Activated T-cell treated with anti-CD3 and anti-CD28 coated beads, Interleukin-2, amount 50 U/mL, for 72 hours (primary cell): ENCODE measurements at places on chromosomes 7 and 10.

GRCh38 chr7:111364413-111364812 is 197.9 kb downstream of the IMMP2L start:
- DNase-seq, result no peak

GRCh38 chr10:6163364-6164270 is 39.1 kb upstream of the PFKFB3 start:
- peak; percentile 94 for DNase-seq

- no peak for DNase-seq
Observed at GRCh38 chr10:17113346-17113745, 16.3 kb downstream of the CUBN start.

DNA sequence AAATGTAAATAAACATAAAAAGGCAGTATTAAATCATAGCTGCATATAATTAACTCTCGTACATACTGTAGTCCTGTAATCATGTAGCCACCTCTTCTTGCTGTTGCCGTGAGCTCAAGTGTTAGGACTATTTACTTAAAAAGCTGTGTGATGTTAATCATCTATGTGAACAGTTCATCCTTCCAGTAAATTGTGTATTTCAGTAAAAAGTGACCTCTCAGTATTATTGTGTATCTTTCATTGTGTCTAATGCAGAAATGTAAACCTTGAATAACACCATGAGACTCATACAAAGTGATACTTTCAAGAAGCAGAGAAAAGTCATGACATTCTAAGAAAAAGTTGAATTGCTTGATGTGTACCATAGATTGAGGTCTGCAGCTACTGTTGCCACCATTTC is 38.0 kb downstream of the ADD3 start:
- no peak for DNase-seq

DNA sequence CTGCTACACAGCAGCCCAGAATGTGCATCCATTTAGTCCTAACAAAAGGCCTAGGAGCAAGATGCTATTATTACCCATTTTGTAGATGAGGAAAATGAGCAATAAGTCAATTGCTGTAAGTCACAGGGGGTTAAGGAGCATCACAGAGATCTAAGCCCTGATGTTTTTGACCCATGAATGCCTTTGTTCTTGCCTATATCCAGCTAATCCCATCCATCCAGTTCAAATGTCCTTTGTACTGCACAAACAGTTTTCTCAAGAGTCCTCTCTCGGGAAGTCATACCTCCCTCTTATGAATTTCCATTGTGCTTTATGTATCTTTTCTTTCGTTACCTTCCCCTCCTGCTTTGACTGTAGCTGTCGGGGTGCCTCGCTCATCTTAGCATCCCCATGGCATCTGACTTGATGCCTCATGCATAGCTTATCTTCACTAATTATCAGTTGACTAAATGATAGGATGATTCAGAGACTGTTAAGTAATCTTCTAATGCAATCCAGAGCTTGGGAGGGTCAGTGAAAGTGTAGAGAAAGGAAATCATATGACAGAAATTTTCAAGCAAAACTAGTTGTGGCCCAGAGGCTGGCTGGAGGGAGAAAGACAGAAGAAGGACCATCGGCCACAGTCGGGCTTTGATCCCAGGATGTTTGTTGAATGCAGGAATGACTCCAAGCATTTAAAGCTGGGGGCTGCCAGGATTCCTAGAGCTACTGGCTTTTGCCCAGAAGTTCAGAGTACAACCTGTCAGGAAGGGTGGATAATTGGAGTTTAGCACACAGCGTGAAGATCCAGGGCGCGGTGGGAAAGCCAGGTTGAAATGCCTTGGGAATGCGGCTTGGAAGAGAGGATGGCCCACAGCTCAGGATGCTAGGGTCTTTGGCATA is 23.5 kb downstream of the BLVRA start:
- no peak for DNase-seq

- DNase-seq, result no peak
Observed at GRCh38 chr10:5486853-5487235, 12.5 kb downstream of the CALML5 start.

DNA sequence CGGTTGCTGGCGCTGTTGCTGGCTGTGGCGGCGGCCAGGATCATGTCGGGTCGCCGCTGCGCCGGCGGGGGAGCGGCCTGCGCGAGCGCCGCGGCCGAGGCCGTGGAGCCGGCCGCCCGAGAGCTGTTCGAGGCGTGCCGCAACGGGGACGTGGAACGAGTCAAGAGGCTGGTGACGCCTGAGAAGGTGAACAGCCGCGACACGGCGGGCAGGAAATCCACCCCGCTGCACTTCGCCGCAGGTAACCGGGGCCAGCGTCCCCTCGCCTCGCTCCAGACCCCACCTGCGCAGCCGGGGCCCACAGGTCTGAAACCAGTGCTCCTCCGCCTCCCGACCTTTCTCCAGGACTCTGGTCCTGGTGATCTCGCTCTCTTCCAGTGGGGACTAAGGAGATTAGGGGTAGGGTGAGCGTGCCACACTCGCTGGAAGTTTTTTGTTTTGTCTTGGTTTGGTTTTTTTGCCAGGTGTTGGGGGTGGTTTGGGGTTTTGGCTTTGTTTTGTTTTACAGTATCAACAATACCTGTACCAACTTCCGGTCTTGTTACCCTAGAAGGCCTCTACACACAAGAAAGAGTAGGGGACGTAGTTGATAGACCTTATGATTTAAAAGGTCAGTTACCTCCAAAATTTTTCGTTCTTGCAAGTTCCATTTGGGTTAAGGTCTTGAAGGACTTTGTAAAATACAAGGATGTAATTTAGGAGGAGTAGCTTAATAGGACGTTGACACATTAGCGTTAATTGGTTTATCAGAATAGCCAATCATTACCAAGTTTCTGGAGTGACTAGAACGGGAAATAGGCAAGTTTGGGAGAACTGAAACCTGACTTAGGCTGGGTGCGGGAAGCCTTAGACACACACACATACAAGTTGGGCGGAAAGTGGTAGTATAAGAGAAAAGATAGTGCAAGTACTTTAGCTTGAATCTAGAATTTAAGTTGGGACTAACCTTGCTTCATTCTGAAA is 704 bp downstream of the TNKS2 start:
- DNase-seq, result peak; percentile 60

GRCh38 chr10:25026463-25026862 is 10.1 kb downstream of the THNSL1 start:
- DNase-seq, result no peak

DNA sequence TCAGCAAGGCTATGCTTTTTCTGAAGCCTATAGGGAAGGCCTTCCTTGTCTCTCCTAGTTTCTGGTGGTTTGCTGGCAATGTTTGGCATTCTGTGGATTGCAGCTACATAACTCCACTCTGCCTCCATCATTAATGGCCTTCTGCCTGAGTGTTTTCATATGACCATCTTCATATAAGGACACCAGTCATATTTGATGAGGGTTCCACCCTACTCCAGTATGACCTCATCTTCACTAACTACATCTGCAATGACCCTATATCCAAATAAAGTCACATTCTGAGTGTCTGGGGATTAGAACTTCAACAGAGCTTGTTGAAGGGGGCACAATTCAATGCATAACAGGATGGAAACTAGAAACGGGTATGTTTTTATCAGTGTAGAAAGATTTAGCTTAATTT is 22.1 kb downstream of the CAV1 start:
- DNase-seq, result no peak

GRCh38 chr7:24717694-24718320 is 39.5 kb downstream of the GSDME start:
- no peak for DNase-seq

DNA sequence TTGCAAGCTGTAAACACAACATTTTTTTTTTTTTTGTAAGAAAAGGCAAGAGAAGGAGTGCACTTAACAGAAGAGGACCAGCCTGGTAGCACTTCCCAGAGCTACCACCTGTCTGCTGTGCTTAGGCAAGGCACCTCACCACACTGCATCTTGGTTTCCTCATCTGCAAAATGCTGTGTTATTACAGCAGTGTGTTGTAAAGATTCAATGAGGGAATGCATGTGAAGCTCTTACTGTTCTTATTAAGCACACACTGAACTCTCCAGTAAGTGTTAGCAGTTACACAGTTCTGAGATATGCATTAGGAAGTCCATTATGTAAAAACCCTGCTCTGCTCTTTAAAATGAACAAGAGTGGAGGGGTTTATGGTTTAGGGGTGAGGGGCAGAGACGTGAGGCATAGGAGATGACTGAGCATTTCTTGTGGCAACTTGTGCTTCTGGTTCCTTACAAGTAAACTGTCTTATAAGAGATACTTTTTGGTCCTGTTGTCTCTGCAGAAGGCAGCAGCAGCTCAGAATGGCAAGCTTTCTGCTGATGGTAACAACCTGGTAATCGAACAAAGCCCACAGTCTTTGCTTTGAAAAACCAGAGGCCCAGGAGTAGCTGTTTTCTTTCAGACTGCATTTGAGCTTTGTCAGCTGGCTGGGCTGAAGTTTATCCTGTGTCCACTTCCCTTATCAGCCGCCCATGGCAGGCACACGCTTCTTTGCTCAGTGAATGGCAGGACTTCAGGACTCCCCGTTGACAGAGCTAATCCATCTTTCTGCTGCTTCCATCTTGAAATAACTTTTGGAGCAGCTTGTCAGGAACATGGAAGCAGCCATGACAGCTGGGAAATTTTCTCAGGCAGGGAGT is 98.8 kb upstream of the BMPER start:
- no peak for DNase-seq

DNA sequence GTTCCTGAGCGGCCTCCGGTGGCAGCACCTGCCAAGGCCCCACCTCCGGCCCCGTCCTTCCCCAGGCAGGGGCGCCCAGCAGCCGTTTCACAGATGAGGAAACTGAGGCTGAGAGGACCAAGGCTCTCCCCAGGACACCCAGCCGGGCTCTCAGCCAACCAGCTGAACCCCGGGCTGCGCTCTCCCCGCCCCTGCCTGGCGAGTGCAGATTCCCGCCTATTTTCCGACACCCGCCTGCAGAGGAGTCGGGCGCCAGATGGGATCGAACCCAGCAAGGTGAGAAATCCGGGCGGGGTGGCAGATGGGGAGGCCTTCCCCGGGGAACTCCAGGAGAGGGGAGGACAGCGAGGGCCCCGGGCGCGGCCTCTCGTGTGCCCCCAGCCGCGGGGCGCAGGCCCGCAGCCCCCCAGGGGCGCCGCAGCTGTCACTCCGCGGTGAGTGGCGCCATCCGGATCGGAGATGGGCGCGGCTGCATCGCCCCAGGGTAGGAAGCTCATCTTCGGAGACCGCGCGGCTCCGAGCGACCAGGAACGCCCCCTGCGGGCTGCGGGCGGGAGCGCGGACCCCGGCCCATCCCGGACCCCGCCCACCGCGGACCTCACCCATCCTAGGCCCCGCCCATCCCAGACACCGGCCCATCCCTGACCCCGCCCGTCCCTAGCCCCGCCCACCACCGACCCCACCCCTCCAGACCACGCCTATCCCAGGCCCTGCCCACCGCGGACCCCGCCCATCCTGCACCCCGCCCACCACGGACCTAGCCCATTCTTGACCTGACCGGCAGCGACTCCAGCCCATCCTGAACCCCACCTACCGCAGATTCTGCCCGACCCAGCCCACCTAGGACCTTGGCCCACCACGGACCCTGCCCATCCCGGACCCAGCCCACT is 90.3 kb downstream of the MICALL2 start:
- DNase-seq, result peak; percentile 43

DNA sequence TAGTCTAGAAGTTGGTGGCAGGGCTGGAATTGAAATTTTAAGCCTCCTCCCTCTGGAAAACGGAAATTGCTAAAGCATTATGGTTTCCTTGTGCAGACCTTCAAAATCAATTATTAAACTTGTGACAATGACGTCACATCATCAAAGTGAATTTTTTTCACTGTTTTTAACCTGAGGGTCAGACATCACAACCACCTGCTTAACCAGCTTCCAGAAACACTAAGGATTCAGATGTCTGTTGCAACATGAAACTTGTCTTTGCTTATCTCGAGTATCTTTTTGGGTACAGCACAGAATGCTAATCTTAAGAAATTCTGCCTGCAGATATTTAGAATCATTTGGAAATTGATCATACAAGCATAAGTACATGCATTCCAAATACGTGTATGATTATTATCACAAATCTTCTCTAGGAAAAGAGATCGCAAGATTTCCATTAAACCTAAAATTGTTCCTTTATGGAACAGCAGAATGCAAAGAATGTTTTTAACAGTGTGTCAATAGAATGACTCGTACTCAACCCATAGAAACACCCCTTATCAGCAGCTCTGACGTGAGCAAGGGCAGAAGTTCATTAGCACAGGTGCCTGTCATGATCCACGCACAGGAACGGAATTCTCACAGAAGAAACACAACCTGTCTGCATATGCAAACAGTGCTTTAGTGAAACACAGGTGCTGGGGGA is 4.1 kb upstream of the GTPBP4 start:
- no peak for DNase-seq

- no peak for DNase-seq
Observed at GRCh38 chr7:7607010-7607409, 33.5 kb upstream of the UMAD1 start.

- DNase-seq, result peak; percentile 30
Observed at GRCh38 chr10:23994459-23995046, 214.4 kb upstream of the KIAA1217 start.

- DNase-seq, result peak; percentile 14
Observed at GRCh38 chr7:150620617-150621371, 11.4 kb downstream of the GIMAP6 start.
